ENCODE measurements at places on chromosomes 13 and 19.

DNA sequence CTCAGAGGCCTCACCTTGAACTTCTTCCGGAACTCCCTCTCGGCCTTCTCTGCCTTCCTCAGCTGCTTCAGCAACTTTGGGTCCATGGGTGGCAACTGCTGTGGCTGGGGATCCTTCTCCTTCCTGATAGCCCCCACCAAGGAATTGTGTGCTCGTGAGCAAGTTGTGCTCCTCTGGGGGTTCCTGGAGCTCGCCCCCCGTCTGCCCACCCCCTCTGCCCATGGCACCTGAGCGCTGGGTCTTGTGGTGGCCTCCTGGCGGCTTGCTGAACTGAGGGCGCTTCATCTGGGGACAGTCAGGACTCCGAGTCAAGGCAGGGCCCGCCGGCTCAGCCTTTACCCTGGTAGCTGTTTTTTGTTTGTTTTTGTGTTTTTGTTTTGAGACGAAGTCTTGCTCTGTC, 11.6 kb downstream of the PRAM1 start:
- DNase-seq = no peak

DNA sequence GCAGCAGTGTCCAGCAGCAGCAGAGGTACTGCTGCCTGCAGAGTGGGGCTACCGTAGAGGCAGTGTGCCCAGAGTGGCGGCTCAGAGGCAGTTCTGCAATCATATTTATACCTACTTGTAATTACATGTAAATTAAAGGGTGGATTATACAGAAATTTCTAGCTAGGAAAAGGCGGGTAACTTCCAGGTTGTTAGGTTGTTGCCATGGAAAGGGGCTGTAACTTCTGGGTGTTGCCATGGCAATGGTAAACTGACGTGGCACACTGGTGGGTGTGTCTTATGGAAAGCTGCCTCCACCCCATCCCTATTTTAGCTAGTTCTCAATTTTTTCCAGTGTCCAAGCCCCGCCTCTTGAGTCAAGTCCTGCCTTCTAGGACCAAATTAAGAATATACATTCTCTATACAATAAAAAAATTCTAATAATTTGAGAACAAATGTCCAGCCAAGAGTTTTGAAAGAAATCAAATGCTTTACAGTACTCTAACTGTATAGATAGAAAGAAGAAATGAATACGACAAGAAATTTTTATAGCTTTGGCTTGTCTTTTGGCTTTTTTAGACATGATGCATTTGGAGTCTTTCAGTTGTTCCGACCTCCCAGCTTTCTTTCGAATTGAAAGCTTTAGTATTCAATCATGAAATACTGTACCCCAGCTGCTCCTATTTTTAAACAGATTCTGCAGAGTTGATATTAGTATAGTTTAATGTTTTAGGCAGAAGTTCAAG, 816.6 kb downstream of the DIAPH3 start:
- DNase-seq = no peak

GRCh38 chr19:15869109-15869555, 28.7 kb downstream of the CYP4F2 start:
- peak; percentile 46 for DNase-seq

GRCh38 chr13:37453246-37453645, 145.3 kb downstream of the POSTN start:
- no peak for DNase-seq

GRCh38 chr19:11142528-11143171, 12.9 kb downstream of the SPC24 start:
- no peak for DNase-seq

- DNase-seq = no peak
Measured at GRCh38 chr19:12882589-12882988, 1.3 kb upstream of the DNASE2 start.

DNA sequence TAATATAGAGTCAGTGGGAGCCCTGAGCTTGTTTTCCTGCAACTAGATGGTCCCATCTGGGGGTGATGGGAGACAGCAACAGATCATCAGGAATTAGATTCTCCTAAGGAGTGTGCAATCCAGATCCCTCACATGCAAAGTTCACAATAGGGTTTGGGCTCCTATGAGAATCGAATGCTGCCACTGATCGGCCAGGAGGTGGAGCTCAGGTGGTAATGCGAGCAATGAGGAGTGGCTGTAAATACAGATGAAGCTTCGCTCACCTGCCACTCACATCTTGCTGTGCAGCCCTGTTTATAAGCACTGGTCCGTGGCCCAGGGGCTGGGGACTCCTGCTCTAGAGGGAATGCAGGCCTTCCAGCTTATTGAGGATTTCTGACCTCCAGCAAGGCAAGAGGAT, 5.7 kb downstream of the ZNF558 start:
- no peak for DNase-seq

DNA sequence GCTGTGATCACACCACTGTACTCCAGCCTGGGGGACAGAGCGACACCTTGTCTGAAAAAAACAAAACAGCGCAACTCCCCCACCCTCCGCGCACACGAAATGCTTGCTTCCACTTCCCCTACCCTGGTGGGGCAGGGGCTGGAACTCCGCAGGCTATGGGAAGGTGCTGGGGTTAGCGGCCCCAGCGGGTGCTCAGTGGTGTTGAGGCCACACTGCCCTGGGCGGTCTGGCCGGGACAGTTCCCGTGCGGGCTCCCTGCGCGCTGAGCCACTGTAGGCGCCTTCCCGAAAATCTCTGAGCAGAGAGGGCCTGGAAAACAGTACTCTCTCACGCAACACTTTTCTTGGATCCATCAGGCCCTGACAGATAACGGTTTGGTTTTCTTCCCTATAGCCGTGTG, 1.1 kb upstream of the WTIP start:
- DNase-seq = no peak

DNA sequence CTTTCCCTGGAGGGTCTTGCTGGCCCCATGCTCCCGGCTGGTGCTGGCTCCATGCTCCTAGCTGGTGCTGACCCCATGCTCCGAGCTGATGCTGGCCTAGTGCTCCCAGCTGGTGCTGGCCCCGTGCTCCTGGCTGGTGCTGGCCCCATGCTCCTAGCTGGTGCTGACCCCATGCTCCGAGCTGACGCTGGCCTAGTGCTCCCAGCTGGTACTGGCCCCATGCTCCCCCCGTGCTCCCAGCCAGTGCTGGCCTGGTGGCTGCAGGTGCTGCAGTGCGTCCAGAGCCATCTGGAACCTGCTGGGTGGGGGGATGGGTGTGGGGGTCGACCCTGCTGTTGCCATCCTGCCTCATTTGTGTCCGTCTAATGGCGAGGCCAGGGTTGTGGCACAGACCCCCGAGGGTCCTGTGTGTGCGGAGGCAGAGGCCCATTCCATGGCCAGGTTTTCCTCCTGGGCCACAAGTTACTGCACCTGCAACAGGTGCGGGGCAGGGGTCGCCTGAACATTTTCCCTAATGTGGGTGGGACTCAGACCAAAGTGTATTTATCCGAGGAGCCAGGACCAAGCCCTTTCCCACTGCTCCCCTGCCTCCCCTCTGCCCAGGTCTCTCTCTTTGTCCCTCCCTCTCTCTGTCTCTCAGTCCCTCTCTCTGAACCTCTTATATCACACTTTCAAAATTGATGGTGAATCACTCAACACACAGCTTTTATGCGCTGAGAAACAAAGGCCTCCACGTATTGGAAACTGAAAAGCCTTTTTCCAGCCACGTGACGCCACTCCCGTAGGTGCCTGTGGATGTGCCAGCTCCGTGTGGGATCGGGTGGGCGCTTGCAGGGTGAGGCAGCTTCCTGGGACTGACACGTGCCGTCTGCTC, 45.1 kb downstream of the MCF2L start:
- DNase-seq = no peak

GRCh38 chr19:16134510-16134909, 9.0 kb upstream of the HSH2D start:
- no peak for DNase-seq

GRCh38 chr13:77377016-77377415, 50.1 kb upstream of the MYCBP2 start:
- no peak for DNase-seq

DNA sequence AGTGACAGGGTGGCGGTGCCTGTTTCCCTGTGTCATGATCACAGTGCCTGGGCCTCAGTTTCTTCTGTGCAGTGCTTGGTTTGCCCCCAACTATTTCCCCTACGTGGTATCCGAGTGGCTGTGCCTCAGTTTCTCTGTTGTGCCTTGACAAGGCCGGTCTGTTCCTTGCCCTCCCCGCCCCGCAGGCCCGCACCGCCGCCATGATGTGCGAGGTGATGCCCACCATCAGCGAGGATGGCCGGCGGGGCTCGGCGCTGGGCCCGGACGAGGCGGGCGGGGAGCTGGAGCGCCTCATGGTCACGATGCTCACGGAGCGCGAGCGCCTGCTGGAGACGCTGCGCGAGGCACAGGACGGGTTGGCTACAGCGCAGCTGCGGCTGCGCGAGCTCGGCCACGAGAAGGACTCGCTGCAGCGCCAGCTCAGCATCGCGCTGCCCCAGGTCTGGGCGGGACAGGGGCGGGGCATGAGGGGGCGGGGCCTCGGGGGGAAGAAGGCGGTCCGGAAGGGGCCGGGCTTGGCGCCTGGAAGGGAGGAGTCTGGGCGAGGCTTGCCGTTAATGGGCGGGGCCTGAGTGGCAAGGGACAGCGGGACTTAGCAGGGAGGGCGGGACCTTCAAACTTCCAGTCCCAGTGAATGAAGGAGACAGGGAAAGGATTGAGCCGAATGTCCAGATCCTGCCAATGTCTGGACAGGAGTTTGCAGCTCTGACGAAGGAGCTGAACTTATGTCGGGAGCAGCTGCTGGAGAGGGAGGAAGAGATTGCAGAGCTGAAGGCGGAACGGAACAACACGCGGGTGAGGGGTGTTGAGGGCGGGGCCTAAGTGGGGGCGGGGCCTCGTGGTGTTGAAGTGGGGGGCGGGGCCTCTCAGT, 8.6 kb downstream of the PPFIA3 start:
- DNase-seq = peak; percentile 94

GRCh38 chr13:23631311-23632047, 61.3 kb downstream of the TNFRSF19 start:
- DNase-seq = no peak

DNA sequence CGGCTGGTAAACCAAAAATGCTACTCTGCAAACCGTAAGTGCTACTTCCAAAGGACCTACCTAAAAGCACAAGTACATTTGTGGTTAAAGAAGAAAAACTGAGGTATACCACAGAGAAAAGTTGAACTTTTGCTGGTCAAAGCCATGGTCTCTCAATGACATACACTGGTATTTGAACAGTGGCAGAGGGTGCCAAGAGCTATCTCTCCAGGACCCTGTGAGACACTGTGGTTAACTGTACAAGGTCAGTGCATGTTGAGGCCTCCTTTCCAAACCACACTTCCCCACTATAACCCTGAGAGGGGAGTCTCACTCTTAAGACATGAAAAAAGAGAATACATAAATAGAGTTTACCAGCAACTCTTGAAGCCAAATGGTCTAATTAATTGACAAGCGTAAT, 49.5 kb downstream of the COL4A1 start:
- no peak for DNase-seq

- no peak for DNase-seq
Measured at GRCh38 chr13:109389892-109390345, 396.5 kb downstream of the IRS2 start.

- DNase-seq = no peak
Measured at GRCh38 chr13:30133554-30133912, 173.8 kb downstream of the KATNAL1 start.

DNA sequence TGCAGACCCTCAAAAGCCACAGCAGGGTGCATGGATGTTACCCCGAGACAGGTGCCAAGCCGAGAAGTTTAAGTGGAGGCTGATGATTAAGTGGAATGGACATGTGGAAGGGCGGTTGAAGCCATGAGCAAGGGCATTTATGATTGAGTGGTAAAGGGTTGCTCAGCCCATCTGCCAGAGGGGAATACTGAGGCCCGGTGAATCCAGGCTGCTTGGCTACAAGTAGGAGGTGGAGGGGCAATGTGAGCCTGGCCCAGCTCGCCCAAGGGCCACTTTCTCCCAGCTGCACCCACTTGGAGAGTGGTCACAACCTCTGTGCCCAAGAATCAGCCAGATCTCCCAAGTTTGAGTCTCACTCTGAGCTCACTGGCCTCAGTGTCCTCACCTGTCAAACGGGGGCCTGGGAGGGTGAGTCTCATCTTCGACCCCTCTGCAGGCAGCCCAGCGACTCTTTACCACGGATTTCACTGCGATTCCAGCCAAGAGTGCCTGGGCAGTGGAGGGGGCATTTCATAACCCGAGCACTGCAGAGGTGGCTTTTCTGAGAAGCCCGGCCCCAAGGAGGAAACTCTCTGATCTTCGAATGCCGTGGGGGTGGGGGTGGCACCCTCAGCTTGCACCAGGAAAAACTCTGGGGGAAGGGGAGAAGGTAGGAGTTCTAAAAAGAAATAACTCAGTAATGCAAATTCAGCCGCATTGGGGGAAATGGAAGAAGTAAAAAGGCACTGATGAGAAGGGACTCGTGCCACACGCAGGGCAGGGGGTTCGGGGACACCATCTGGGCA, 62.9 kb upstream of the KLF2 start:
- no peak for DNase-seq

DNA sequence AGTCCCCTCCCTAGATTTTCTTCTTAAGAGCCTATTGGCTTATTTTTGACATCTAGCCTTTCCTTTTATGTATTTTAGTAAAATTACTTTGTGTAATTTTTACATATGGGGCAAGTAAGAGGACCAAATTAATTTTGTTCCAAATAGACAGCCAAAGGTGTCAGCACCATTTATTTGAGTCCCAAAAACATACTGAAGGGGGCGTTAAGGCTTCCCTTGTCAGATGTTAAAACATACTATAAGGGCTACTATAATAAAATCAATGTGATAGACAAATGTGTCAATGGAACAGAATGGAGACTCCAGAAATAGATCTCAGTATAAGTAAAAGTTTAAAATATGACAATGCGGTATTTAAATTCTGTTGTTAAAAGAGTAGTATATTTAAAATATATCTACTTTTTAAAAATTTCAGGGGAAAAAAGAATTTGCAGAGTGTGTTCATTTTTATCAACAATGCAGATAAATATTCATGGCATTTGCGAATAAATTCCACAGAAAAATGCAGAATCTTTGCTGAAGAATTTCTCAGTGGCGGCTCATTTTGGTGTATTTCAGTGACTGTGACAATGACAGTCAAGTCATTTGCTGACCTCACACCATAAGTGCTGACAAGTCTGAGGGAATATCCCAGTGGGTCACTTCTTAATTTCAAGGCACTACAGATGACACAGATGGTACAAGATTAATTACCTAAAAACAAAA, 133.7 kb downstream of the MTUS2 start:
- DNase-seq = no peak

DNA sequence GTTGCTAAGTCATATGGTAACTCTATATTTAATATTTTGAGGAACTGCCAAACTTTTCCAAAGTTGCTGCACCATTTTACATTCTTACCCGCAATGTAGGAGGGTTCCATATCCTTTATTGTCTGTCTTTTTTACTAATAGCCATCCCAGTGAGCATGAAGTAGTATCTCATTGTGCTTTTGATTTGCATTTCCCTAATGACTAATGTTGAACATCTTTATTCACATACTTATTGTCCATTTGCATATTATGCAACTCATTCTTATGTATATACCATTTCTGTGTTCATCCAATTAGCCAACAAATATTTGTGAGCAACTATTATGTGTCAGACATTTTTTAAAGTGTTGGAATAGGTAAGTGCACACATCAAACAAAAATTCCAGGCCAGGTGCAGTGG, 20.4 kb upstream of the ATP8A2 start:
- no peak for DNase-seq

- no peak for DNase-seq
Measured at GRCh38 chr19:1409204-1410005, 2.0 kb downstream of the DAZAP1 start.
